Suprapubic skin (tissue), 4 donors: ENCODE measurements at places on chromosomes 11 and 22.
A peak's percentile ranks its signal among the peaks of the same experiment; 100 is the strongest.

- no peak for DNase-seq
These were observed 44.1 kb upstream of the CCDC188 start for GRCh38 chr22:20194681-20195593.

DNA sequence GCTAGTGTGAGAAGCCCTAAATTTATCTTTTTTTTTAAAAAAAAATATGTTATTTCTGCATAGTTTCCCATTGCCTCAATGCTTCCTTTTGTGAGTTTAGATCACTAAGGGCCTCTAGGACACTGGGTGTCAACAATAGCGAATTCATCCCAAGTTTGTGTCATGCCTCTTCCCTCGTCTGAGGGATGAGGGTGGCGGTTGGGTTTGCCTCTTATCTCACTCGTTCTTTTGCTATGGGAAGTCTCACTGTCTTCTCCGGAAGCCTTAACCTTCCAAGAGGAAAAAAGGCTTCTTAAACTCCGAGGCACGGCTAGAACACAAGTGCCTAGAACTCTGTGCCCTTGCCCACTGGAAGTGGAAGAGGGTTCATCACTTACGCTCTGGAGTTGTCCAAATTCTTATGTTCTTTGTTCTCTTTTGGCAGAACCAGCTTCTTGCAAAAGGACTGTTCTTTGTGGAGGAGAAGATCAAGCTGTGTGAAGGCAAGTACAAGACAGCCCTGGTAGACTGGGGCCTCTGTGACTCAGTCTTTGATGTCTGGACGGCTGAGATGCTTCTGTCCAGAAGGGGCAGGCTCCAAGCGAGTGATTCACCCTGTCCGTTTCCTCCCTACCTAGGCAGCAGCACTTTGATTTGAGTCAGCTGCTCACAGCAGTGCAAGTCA, 78.5 kb downstream of the TRAF6 start:
- DNase-seq, result no peak

- DNase-seq, result no peak
These were observed 44.0 kb upstream of the CSNK2A3 start for GRCh38 chr11:11397036-11397415.

- DNase-seq, result no peak
These were observed 85.0 kb upstream of the SC5D start for GRCh38 chr11:121207485-121208115.

- no peak for DNase-seq
These were observed 107.0 kb downstream of the FAM76B start for GRCh38 chr11:95682552-95682951.

- DNase-seq, result peak; percentile 6
These were observed 103.3 kb upstream of the PARVA start for GRCh38 chr11:12274056-12274455.

DNA sequence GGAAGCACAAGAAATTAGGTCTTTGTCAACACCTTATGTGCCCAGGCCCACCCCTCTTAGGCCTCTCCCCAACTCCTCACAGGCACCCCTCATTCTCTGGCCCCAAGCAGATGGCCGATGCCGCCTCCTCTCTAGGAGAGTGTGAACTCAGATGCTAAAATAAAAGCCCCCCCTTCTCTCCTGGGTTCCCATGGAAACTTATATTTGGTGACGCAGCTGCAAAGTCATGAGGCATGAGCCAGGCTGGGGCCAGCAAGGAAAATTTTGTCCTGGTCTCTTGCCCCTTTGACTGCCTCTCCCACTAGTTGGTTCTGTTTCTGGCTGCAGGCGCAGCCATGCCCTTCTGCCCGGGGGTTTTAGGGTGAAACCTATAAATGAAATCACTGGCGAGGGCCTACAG, 11.8 kb downstream of the RCOR2 start:
- DNase-seq, result no peak

- DNase-seq, result no peak
These were observed 100.2 kb upstream of the OR4C13 start for GRCh38 chr11:49851971-49852389.

- no peak for DNase-seq
These were observed 29.4 kb upstream of the GRIK4 start for GRCh38 chr11:120482149-120482548.

DNA sequence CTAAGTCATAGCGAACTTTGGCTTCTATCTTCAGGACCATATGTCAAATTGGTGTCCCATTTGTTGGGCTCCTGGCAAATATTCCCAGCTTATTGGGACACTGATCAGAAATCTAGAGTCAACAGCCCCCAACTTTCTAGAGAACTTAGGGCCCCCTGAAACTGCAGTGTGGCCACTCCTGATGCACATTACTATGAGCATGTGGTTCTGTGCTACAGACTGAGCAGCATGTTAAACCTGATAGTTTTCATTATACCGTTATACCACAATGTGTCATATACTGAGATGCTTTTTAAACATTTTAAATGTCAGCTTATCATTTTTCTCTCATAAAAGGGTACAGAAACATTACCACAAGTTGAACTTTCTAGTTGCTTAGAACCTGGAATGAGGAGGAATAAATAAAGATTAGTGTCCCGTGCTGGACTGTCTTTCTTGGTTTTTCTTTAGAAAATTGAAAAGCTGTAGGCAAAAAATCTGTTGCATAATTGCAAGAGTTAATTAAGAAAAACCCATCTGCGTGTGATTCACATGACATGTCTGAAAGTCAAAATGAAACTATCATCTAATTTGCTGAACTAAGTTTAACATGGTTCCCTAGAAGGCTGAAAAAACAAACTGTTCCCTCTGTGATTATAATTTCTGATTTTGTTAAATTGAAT, 16.4 kb upstream of the CTSC start:
- DNase-seq, result no peak

- no peak for DNase-seq
These were observed 79.0 kb upstream of the HSD17B12 start for GRCh38 chr11:43601511-43601910.

GRCh38 chr11:12274558-12275197, 102.7 kb upstream of the PARVA start:
- DNase-seq, result peak; percentile 35

- DNase-seq, result no peak
These were observed 5.6 kb downstream of the DDX10 start for GRCh38 chr11:108670451-108670850.

- DNase-seq, result peak; percentile 82
These were observed 19.6 kb upstream of the CCDC134 start for GRCh38 chr22:41780746-41781505.

DNA sequence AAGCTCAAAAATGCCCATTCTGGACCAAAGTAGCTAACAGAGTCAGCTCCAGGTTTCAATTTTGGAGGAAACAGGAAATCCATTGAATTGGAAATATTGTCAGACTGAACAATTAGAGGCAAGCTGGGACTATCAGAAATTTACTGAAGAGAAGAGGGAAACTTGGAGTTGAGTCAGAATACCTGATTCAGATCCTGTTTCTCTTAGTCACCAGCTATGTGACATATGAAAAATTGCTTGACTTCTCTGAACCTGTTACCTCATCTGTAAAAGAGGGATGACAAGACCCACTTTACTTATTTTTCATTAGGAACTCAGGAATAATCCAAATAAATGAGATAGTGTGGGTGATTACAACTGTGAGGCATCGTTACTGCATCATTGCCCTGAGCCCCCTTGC, 148.9 kb upstream of the CADM1 start:
- no peak for DNase-seq

- DNase-seq, result no peak
These were observed 32.2 kb upstream of the PTPRJ start for GRCh38 chr11:47948137-47948536.

DNA sequence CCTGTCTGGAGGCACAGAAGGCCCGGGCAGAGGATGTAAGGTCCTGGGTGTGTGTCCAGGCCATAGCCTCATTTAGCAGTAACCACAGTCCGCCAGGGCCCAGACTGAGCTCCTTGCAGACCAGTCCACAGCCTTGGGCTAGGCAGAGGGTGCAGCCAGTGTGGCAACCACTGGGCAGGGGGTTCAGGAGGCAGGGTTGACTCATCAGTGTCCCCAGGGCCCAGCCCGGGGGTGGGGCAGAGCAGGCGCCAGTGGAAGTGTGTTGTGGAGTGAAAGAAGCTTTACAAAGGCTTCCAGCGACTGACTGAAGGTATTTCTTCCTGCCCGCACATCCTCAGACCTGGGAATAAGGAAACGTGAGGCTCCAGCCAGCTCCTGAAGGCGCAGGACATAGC, 27.7 kb upstream of the WNT11 start:
- DNase-seq, result peak; percentile 85

GRCh38 chr11:27248576-27249509, 114.2 kb downstream of the CCDC34 start:
- no peak for DNase-seq

DNA sequence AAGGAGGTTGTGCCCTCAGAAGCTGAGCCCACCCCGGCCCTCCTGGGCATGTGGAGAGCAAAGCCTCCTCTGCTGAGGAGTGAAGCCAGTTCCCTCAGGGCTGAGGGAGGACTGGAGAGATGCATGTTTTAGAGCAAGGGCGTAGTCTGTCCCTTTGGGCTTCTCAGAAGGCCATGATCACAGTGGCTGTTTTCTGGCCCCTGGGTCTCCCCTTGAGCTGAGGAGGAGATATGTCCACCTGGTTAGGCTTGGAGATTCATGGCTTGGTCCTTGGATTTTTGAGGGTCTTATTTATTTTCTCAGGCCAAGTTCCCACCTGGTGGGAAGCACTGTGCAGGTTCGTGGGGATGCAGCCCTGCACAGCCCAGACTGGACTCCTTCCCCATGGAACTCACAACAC, 46.5 kb upstream of the THY1 start:
- no peak for DNase-seq

DNA sequence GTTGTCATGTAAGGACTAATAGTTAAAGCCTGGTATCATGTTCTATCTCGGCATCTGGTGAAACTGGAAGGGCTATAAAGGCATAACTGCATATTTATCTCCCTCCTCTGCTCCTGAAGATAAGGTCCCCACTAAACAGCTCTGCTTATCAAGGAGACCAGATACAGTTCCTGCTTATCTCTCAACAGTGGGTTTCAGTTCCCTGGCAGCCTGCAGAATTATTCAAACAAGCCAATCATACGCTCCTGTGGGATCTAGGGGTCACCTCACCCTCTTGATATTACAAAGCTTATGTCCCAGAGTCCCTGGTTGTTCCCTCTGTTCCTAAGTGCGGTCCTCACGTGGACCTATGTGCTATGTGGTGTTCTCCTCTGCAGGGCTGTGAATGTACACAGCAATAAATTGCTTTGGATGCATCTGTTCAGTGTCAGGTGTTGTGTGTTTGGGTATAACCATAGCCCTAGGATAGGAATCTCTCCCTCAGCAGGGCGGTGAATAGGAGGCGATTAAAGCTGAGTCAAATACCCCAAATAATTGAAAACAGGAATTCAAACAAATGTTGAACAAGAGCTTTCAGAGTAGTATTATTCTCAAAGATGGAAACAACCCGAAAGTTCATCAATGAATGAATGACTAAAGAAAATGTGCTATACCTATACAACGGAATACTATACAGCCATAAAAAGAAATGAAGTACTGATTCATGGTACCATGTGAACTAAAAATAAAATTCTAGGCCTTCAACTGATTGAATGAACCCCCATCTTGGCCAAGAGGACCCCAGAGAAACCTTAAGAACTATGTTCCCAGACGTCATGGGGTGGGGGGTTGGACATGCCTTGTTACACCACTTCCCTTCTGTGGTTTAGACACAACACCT, 3.1 kb upstream of the OOSP4A start:
- no peak for DNase-seq

GRCh38 chr22:25080855-25081254, 118.8 kb upstream of the CRYBB3 start:
- no peak for DNase-seq

DNA sequence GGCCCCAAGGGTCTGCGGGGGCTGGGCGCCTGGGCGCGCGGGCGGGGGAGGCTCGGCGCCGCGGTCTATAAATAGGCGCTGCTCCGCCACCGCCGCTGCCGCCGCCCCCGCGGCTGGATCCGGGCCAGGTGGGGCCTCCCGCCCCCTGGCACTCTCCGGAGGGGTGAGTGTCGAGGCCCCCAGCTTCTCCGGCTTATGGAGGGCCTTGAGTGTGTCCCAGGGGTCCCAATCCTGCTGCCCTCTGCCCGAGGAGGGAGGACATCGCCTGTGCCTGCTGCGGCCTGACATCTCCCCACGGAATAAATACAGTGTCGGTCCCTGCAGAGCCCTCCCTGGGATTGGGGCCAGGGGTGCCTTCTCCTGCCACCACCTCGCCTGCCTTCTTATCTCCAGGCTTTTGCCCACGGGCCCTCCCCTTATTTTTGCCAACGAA, 4.3 kb upstream of the GP1BB start:
- DNase-seq, result no peak

- DNase-seq, result no peak
These were observed 13.5 kb upstream of the TUB start for GRCh38 chr11:8067567-8067928.

DNA sequence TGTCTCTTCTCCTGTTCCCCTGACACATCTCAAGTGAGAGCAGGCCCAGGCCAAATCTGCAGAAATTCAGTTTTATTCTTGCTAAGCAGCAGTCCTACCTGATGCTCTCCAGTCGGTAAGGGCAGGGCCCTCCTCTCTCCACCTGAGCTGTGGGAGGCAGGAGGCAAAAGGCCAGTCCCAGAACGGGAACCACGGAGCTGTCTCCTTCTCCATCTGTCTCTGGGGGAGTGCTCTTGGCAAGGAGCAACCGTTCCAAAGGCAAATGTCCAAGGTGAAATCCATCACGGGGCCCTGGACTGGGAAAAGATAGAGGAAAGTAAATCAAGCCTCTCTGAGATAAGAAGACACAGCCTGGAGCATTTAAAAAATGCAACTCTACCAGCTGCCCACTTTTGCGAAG, 65.2 kb upstream of the CDON start:
- no peak for DNase-seq

DNA sequence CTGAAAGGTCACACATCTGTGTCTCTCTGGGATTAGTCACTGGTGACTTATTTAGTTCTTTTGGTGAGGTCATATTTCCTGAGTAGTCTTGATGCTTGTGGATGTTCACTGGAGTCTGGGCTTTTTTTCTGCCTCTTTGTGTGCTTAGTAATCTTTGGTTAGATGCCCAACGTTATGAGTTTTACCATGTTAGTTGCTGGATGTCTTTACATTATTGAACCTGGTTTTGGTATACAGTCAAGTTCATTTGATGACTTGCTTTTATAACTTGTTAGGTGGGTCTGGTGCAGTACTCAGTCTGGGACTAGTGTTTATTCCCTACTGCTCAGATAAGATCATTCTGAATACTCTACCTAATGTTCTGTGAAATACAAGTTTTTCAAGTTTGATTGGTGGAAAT, 26.2 kb upstream of the SLC37A2 start:
- no peak for DNase-seq

- DNase-seq, result no peak
These were observed 41.8 kb downstream of the TST start for GRCh38 chr22:36977401-36977861.

DNA sequence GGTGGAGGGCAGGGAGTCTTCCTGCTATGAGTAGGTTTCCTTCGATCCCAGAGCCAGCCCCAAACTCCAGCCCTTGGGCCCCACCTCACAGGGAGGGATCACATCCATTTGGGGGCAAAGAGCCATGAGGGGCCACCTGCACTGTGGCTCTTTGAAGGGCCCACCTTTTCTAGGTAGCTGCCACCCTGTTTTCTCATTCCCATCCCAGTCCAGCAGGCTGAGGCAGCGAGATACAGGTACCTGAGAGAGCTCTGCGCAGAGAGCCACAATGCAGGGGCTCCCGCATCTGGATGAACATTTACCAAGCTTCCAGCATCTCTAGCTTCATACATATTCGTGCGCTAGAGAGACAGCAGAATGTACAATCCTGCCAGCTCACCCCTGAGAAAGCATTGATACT, 16.3 kb downstream of the FXYD6 start:
- DNase-seq, result no peak

- DNase-seq, result no peak
These were observed at the start of gene MMP8 for GRCh38 chr11:102724904-102725500. TSS of gene MMP8 (minus strand) at chr11:102724954. CDS start at chr11:102724855, 99 bp downstream.
